ENCODE measurements at places on chromosomes 7 and 10. TPM values are rescaled to one million over a fixed set of nuclear protein-coding genes. Genes with fewer than 3 reads are reported as not detected.

The OPN1SW gene
- not detected for total RNA-seq

The FAM107B gene
- total RNA-seq: 88.6 TPM

The PNLIPRP3 gene
- not detected for total RNA-seq

The ELOVL3 gene
- not detected for total RNA-seq

The FIGNL1 gene
- total RNA-seq: 11.1 TPM

The UCN3 gene
- total RNA-seq: not detected

The KCNMA1 gene
- total RNA-seq: 3.2 TPM

The HECTD2 gene
- total RNA-seq: 27.6 TPM

The STRIP2 gene
- 3.3 TPM for total RNA-seq

The PAPOLB gene
- total RNA-seq: 1.2 TPM

The STK32C gene
- 69.2 TPM for total RNA-seq

The CCDC201 gene
- not detected for total RNA-seq

The FIS1 gene
- total RNA-seq: 128 TPM

The WNT16 gene
- total RNA-seq: not detected

The PON2 gene
- total RNA-seq: 55.7 TPM

The CHAT gene
- total RNA-seq: 15.4 TPM

The RSU1 gene
- 59.4 TPM for total RNA-seq

The KDM7A gene
- total RNA-seq: 25.4 TPM

The DIP2C gene
- total RNA-seq: 52.6 TPM

The AGAP9 gene
- total RNA-seq: 23.7 TPM

The HABP2 gene
- total RNA-seq: not detected

All from glutamatergic neuron (in vitro differentiated cells).